Left forelimb (tissue), 1 donor: ENCODE measurements at places on chromosomes 3 and 15.

DNA sequence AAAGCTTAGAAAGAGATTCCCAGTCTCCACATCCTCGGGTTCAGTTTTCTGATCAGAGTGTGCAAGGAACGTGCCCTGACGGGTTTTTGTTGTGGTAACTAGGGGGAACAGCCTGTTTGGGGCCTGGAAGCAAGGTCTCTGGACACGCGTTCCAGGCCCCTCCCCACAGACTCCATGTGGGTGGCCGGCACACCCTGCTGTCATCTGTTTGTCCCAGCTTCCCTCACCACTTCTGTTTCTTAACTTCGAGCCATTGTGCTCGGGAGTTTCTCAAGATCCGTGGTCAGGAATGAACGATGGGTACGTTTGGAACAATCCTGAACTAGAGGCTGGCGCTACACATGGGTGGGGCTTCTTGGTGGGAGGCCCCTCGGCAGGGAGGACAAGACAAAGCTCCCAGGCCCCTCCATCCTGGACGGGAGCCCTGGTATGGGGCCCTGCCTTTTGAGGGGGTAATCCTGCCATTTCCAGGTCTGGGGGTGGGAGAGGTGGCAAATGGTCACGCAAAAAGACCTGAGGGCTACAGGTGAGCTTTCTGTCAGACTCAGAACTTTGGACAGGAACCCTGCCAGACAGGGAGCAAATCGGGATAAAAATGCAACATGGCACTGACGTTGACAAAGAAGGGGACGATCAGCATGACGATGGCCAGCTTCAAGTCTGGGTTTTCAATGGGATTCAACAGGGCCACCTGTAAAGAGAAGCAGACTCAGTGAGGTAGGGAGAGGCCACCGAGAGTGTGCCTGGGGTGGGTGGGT lies 8.5 kb upstream of the MUSTN1 start:
- DNase-seq, result no peak

DNA sequence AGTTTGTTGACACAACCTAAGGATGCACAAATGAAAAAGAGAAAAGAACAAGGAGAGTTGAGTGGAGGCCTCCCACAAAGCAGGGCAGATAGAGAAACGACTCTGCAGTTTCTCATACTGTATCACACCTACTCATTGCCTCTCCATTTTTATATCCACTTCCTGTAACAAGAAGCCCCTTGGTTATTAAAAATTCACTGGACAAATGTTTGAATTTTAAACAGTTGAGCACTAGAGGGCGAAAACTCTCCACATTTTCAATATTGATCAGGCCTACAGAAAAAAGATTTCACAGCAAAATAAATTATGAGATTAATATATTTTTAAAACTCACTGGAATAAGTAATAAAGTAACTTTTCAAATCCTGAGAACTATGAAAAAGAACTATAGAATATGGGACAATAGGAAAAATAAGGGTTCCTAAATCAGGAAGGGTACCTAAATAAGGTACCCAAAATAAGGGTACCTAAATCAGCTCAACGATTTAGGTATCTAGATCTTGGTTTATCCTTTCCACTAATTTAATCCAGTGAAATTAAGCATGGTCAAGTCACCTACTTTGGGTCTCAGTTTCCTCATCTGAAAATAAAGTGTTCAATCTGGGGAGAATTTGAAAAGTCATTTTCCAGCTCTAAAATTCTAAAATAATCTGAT lies 47.0 kb upstream of the PPIB start:
- no peak for DNase-seq

GRCh38 chr3:49333091-49333490 lies 6.8 kb downstream of the USP4 start:
- DNase-seq, result no peak

- DNase-seq, result no peak
Measured at GRCh38 chr3:159928666-159929065, 60.0 kb upstream of the IL12A start.

DNA sequence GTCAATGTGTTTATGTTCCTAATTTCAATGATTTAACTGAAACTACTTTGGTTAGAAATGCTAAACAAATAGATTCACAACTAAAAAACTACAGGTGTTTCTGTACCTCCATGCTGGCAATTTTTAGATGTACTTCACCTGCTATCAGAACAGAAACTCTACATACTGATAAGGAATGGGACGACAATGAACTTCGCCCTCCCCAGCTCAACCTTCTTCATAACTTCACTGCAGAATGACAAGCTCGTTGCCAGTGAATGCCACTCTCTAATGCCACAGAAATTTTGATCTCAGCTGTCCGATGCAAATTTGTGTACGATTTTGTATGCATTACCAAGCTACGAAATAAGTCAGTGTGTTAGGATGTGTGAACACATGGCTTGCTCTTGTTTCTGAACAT lies 133.4 kb downstream of the FOXP1 start:
- DNase-seq, result no peak

- no peak for DNase-seq
Measured at GRCh38 chr15:57059026-57059660, 140.7 kb downstream of the TCF12 start.

GRCh38 chr3:119084371-119085069 lies 49.9 kb upstream of the IGSF11 start:
- DNase-seq, result no peak

DNA sequence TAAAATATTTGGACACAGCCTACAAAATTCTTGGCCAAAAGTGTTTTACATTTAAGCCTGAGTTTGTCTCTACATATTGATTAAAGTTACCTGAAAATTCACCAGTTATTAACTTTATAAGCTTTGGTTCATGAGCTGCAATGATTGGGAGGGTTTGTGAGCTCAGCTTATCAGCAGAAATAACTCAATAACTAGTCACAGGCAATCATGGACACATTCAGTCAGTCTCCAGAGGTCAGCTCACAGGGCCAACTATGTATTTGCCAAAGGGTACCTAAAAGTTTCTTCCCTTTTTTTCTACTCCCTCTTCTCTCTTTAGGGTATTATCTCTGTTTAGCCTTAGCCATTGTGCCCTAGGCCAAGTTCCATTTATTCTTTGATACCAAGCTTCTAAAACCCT lies 145.9 kb downstream of the ZPLD1 start:
- DNase-seq, result no peak

DNA sequence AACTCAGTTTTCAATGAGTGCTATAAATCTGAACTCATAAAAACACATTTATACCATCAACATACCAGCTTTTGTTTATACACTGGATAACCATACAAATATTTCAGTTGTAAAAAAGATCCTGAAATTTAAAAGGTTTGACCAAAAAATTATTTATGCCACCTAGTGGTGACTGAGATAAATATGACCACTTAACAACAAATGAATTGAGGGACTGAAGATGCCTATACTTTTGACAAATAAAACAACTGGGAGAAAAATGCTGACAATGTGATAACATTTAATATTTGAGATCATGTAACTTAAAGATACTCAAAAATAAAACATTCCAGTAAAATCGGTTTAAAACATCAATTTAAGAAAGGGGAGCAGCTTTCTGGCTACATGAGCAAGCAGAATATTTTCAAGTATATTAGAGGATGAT lies 30.4 kb downstream of the ATG3 start:
- DNase-seq, result no peak

DNA sequence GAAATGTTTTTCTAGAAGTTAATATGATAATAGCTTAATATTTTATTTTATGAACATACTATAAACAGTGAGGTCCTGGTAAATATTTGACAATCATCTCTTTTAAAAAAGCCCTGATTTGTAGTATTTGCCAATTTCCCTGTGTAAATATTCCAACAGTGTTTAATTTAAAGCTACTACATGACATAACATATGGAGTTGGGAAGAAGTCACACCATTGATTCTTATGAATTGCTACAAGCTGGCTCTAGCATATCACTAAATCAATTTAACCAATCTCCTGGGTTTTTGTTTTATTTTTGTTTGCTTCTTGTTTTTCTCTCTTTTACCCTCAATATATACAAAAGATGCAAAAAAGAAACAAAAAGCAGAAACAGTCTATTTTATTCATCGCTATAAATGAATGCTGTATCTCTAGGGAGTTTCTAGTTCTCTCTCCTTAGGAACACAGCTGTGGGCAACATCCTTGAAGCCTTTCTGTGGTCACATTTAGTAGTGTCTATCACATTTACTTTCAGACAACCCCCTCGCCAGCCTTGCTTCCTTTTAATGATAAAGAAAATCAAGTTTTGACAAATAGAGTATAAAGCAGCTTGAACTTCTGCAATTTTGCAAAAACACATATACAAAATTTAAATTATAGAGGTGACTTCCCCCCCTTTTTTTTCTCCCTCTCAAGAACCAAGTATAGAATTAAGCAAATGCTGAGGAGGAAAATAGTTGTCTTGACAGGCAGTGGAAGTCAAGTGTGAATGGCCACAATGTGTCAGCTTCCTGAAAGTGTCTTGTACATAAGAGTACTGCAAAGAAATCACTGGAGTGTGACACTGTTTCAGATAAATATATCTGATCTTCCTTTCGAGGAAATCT lies 21.4 kb downstream of the CCR1 start:
- no peak for DNase-seq

GRCh38 chr3:103977417-103977816 lies 1389.3 kb upstream of the ALCAM start:
- no peak for DNase-seq
